ENCODE measurements at places on chromosomes 6 and 20. TPM values are rescaled to one million over a fixed set of nuclear protein-coding genes. Genes with fewer than 3 reads are reported as not detected.

DNA sequence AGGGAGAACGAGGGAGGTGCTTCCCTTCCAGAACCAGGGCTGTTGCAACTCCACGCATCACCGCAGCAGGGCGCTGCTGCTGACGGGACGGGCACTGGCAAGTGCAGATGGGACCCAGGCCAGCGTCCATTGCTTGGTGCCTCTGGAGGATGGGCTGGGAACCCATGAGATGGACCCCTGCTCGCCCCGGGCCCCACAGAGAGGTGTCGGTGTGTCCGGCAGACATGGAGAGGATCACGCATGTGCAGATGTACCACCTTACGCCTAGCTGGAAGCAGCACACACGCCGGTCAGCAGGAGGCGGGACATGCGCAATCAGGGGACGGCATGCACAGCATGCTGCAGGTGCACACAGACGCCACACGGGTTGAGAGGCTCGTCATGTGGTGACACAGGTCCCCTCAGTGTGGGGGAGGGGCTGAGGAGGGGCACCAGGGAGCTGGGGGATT is 5.7 kb downstream of the CABLES2 start:
- DNase-seq: no peak

DNA sequence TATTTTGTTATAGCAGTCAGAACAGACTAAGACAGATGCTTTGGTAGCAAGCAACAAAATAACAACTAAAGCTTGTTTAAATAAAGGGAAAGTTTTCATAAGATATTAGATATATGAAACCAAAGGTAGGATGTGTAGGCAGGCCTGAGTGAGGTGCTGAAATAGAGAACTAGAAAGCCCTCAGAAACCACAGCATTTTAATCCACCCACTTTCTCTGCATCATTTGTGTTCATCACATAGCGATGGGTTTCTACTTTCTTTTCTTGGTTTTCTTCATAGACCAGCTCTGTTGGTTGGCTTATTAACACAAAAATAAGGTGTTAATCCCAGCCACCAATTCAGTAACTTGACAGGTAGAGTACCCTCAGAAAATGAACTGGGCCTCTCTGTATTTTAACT is 58.6 kb downstream of the RPS12 start:
- DNase-seq: no peak

- no peak for DNase-seq
These were observed 523.5 kb downstream of the CDH26 start for GRCh38 chr20:60481743-60482133.

DNA sequence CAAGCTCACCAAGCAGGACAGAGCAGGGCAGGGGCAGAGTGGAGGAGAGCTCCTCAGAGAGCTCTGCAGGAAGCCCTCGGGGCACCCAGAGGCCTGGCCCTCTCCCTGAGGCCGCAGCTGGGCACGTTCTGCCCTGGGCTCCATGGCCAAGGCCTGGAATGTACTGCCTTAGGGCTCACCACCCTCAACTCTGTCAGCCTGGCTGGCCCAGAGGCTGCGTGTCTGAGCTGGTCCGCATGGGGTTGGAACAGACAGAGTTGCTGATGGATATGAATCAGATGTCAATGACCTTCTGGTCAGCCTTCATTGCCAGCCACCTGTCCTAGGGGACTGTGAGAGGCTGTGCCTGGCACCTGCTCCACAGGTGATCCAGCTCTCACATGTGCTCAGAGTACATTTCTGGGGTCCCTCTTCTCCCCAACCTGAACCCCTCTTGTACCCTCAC is 33.2 kb upstream of the PCMTD2 start:
- no peak for DNase-seq

GRCh38 chr6:116268589-116269293 is 11.0 kb downstream of the TSPYL1 start:
- DNase-seq: no peak

The BTNL2 gene
- not detected for total RNA-seq
